NCI-H1092 (cell line): ENCODE measurements at places on chromosomes 5 and 9.

DNA sequence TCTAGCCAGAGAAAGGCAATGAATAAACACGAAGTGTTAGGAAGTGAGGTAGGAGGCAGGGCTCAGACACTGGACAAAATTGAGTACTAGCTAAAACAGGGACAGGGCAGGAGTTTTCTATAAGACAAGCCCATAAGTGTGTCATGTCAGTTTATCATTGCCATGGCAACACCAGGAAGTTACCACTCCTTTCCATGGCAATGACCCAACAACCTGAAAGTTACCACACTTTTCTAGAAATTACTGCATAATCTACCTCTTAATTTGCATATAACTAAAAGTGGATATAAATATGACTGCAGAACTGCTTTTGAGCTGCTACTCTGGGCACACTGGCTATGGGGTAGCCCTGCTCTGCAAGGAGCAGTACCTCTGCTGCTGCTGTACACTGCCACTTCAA, 442.5 kb upstream of the COX7C start:
- DNase-seq: no peak

DNA sequence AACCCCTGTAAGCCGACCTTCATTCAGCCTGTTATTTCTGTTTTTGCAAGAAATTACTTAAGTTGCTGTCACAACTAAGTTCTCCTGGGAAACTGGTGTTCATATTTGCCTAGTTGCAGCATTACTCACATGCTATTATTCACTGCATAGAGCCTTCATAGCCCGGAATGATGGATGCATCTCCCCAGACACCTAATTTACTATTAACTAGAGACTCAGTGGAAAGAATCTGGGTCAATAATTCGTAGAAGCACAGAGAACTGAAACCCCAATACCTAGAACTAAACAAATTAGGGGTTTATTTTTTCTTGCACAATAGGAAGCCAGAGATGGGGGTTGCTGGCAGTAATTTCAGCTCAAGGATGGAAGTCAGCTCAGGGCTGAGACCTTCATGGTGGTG, 45.7 kb upstream of the FAM170A start:
- no peak for DNase-seq

DNA sequence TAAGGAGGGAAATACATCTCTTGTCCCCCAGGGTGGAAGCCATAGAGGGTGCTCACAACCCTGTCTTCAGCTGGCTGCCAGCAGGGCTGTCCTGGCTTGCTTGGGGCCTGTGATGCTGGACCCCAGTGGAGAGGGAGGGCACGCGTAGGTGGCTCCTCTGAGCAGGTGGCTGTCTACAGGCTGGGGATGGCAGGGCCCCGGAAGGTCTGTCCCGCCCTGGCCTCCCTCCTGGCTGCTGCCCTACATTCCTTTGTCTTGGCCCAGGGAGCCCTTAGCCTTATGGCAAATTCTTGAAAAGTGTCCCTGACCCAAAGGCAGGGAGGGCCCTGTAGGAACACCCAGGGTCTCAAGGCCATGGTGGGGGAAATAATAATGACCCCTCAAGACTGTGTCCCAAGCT, 224.4 kb downstream of the HSPA4 start:
- DNase-seq: no peak

DNA sequence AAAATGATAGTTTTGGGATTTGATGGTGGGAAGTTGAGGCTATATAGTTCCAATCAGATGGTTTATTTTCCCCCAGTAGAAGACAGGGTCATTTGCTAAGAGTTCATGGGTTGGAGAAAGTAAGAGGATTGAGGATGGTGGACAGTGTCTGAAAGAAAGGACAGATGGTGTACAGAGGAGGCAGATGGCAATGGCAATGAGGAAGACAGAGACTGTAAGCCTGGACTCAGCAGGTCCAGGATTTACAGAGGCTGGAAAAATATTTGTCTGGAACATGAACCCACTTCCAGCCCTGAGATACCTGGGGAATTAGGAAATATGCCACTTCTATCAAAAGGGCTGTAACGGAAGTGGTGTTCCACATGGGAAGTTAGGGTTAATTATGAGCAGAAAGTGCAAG, 84.5 kb downstream of the PCSK1 start:
- no peak for DNase-seq

- DNase-seq: no peak
Measured at GRCh38 chr9:91428436-91428835, 4.8 kb upstream of the NFIL3 start.

- no peak for DNase-seq
Measured at GRCh38 chr5:157511651-157512644, 51.9 kb downstream of the NIPAL4 start.

GRCh38 chr5:108149369-108149768, 232.5 kb downstream of the FBXL17 start:
- no peak for DNase-seq

- no peak for DNase-seq
Measured at GRCh38 chr5:52861368-52861767, 73.7 kb downstream of the ITGA1 start.

- no peak for DNase-seq
Measured at GRCh38 chr9:94478755-94479730, 75.8 kb upstream of the PCAT7 start.

- DNase-seq: no peak
Measured at GRCh38 chr5:10310066-10310779, 2.5 kb upstream of the CMBL start.

DNA sequence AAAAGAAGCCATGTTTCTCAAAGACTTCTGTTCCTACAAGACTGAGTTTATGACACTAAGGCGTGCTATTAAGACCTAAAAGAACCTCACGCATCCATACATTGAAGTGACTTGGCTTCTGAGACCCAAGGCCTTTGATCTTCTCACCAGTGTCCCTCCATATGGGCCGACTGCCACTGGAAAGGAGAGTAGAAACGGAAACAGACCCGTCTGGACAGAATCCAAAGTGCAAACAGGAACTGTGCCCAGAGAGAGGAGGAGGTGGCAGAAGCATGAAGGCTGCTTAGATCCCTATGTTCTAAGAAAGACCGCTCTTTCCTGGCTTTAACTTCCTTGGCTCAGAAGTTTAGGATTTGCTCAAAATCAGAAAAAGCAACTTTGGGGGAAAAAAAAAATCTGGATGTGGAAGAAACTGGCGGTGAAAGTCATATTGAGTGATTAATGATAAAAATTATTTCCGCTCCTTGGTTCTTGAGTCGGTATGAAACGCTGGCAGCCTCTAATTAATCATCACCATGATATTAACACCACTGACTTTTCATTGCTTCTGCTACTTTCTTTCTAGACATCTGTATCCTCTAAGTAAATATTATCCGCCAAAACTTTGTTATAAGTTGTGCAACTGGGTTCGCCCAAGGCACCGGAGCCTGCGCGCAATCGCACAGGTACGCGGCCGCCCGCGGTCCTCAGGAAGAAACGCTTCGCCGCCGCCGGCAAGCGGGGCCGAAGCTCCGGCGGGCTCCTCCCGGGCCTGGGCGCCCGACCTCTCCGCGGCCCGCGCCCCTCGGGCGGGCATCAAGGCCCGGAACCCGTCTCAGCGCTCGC, 726 bp downstream of the DAP start:
- DNase-seq: peak; percentile 35

DNA sequence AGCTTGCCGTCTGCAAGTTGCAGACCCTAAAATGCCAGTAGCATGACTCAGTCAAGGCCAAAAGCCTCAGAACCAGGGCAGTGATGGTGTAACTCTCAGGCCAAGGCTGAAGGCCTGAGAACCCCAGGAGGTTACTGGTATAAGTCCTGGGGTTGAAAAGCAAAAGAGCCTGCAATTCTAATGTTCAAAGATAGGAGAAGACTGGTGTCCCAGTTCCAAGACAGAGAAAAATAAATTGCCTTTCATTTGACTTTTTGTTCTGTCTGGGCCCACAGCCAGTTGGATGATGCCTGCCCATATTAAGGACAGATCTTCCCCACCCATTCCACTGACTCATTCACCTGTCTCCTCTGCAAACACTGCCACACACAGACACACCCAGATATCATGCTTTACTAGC, 673.2 kb downstream of the CDH18 start:
- no peak for DNase-seq

- no peak for DNase-seq
Measured at GRCh38 chr5:163772241-163772640, 266.8 kb downstream of the MAT2B start.

DNA sequence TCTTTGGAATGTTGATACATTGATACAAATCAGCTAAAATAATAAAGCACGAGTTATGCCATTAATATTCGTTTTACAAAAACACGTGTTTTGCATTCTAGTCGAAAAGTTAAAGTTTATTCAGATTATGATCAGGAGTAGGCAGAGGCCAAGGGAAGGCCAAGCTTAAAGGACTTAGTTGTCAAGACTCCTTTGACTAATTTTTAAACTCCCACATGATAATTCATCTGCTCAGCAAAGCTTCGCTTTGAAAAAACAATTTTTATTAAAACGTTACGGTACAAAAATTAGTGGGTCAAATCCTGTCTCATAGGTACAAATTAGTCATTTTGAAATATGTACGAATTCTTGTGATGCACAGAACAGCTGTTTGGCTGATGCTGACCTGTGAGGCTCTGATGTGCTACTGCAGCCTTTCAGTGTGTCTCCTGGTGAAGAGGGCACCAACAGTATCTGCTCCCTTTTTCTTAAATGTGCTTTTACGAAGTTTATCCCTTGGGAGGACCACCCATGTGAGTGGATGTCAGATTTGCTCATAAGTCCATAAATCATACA, 23.0 kb upstream of the NR3C1 start:
- DNase-seq: no peak

DNA sequence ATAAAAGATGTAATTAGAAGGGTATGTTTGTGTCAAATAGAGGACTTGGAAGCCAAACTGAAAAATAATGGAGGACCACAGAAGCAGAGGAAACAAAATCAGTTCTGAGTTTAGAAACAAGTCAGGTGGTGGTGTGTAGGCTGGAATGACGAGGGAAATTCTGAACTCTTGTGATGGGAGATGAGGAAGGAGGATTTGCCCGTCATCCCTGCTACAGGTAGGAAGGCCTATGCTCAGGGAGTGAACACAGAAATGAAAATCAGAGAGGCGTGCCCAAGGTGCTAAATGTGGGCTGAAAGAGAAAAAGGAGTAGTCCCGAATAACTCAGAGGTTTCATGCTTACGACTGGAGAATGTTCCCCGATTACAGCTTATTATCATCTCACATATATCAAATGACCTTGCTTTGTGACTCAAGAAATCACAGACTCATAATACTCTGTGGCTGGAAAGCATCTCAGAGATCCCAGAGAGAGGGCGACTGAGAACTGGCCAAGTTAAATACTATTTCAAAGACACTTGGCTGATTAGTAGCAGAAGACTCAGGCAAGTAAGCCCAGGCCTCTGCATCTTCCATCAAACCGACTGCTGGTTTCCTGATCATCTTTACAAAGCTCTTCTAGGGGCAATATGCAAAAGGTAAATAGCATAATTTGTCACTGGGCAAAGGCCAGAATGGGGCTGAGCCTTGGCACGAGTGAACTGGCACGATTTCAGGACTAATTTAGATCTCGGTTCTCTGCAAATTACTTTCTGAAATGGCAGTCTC, 126.0 kb downstream of the SUSD1 start:
- DNase-seq: peak; percentile 46

DNA sequence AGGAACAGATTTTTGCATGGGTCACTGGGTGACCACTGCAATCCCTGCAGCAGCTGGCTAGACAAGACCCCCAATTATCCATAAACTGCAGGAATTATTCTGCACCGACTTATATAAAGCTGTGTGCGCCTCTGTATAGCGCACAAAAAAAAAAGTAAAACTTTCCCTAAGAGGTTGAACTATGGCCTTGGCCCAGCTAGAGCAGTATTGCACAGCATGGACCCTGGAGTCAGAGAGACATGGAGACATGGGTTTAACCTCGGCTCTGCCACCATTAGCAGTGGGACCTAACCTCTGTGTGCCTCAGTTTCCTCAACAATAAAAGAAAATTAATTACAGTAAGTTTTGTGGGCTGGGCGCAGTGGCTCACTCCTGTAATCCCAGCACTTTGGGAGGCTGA, 17.1 kb upstream of the GRPEL2 start:
- DNase-seq: no peak

GRCh38 chr5:77437194-77437593, 54.9 kb downstream of the WDR41 start:
- DNase-seq: no peak

GRCh38 chr9:116336133-116336862, 182.7 kb downstream of the PAPPA start:
- no peak for DNase-seq

DNA sequence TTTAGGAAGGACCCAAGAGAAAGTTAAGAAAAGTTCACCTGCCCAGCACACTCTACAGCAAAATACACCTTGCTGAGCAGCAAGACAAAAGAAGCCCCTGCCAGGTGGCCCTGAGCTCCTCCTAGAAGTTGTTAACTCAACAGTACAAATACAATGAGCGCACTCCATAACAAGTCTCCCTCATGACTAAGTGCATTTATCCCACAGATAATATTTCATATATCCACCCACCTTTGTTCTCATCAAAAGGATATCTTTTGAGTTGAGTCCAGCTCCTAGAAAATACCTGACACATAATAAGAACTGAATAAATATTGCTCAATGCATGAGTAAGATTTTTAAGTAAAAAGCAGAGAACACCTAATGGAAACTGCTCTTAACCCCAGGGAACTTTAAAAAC, 73.3 kb downstream of the ABCA1 start:
- DNase-seq: no peak

DNA sequence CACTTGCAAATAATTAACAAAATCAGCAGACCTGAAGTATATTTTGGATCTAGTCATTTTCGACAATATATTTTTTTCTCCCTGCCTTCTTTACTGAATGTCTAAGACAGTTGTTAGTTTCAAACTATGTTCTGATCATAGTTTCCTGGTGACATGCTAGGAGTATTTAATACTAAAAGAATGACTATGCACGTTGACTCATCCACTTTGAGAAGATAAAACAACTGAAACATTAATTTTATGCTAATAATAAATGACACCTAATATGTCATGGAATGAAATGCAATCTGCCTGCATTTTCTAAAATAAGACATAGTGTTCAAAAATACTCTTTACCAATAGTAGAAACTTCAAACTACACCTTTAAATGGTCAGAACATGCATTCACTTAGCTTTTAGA, 2123.7 kb upstream of the C9orf72 start:
- no peak for DNase-seq

DNA sequence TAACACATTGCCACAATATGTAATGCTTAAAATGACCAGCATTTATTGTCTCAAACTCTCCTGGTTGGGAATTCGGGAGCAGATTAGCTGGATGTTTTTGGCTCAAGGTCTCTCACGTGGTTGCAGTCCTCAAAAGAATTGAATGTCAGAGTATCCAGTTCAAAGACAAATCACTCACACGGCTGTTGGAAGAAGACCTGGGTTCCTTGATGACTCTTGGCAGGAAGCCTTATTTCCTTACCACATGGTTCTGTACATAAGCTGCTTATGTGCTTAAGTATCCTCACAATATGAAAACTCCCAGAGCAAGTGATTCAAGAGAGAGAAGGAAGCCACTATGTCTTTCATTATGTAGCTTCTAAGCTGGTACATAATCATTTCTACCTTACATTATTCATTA, 230.3 kb upstream of the PTPRD start:
- no peak for DNase-seq

- DNase-seq: no peak
Measured at GRCh38 chr9:136791516-136792276, 552 bp downstream of the TMEM141 start.
